Activated naive CD4-positive, alpha-beta T cell treated with Interleukin-2 at 50 U/mL for 16 hours (primary cell): ENCODE measurements at places on chromosomes 1 and 21.

- DNase-seq: no peak
These were observed at the start of gene THBS3 for GRCh38 chr1:155207806-155208540. TSS of gene THBS3 (minus strand) at chr1:155207897. CDS start at chr1:155207876, 21 bp downstream.

GRCh38 chr1:82453511-82454185 is 652.9 kb downstream of the ADGRL2 start:
- DNase-seq: no peak

- peak; percentile 70 for DNase-seq
These were observed 72.9 kb downstream of the IVNS1ABP start for GRCh38 chr1:185244015-185244747.

DNA sequence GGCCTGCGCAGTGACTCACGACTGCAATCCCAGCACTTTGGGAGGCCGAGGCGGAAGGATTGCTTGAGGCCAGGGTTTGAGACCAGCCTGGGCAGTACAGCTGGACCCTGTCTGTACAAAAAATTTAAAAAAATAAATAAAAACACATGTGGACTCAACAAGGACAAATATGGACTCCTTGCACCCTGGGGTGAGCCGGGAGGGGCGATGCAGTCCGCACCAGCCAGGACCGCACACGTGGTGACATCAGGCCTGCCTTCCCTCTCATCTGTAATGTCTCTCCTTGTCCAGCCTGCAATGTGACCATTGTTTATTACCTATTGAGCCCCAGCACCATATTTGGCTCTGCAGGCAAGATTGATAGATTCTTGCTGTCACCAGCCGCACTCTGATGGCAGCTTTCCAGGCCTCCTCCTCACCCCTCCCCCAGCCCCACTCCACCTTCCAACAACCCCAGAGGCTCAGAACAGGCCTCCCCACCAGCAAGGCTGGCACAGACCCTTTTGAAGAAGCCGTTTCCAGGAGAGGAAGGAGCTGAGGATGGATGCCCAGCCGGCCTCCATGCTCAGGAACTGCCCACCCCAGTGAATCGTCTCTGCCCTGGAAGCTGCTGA is 55.2 kb downstream of the IRF2BP2 start:
- no peak for DNase-seq

GRCh38 chr1:200780545-200781369 is 42.1 kb downstream of the CAMSAP2 start:
- DNase-seq: no peak

DNA sequence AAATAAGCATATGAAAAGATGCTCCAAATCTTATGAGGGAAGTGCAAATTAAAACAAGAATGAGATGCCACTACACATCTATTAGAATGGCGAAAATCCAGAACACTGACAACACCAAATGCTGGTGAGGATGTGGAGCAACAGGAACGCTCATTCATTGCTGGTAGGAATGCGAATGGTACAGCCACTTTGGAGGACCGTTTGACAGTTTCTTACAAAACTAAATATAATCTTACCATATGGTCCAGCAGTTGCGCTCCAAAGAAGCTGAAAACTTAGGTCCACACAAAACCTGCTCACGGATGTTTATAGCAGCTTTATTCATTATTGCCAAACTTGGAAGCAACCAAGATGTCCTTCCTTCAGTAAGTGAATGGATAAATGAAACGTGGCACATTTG is 50.3 kb downstream of the POFUT2 start:
- DNase-seq: no peak

DNA sequence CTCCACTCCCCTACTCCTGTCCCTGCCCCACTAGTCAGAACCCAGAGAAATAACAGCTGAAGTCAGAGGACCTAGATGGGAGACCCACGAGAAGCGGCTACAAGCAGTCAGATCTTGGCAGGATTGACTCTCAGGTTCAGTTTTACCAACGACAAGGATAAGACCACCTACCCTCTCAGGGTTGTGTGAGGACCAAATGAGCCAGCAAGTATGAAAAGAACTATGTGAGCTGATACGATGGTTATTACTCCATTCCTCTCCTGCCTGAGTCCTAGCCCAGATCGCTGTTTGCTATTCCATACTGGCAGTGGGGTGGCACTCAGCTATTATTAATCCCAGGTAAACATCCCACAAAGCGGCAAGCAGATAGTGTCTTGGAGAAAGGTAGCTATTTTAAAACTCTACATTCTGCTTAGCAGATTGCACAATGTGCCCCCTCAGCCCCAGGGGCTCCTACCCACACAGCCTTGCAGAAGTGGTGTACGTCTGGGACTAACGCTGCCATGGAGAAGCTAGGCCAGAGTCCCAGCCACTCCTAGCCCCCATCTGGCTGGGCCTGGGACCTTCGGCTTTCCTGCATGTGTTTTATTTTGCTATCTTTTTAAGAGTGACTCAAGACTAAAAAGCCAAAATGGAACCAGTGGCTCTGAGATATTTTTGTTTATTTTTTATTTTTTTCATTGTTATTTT is 58.9 kb downstream of the CD46 start:
- no peak for DNase-seq

GRCh38 chr1:188669728-188670382 is 1807.8 kb downstream of the BRINP3 start:
- DNase-seq: no peak

GRCh38 chr1:68331117-68331865 is 99.0 kb upstream of the WLS start:
- DNase-seq: no peak

- DNase-seq: no peak
These were observed 117.1 kb upstream of the SPAG17 start for GRCh38 chr1:118302145-118302544.

DNA sequence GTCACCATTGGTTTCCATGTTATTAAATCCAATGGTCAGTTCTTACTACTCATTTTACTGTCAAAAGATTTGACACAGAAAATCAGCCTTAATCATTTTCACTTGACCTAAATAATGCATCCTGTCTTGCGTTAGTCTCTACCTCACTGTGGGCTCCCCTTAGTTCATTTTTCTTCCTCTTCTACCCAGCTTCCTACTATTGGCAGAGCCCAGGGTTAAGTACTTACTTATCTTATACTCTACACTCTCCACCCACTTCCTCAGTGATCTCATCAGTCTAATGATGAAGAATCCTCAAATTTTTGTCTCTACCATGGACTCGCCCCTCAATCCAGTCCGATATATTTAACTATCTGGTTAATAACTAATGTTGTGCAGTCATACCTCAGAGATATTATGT is 735.9 kb downstream of the KCNT2 start:
- no peak for DNase-seq

DNA sequence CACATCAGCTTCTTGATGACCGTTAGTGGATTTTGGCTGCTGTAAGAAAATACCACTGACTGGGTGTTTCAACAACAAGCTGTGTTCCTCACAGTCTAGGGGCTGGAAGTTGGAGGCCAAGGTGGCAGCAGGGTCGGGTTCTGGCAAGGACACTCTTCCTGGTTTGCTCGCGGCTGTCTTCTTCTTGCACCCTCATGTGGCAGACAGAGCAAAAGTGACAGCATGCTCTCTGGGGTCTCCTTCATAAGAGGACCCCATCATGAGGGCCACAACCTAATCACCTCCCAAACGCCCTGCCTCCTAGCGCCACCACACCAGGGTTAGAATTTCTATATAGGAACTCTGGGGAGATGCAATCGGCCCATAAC is 18.6 kb upstream of the TSPEAR start:
- DNase-seq: no peak

- DNase-seq: no peak
These were observed 5.6 kb downstream of the YOD1 start for GRCh38 chr1:207045453-207045852.

DNA sequence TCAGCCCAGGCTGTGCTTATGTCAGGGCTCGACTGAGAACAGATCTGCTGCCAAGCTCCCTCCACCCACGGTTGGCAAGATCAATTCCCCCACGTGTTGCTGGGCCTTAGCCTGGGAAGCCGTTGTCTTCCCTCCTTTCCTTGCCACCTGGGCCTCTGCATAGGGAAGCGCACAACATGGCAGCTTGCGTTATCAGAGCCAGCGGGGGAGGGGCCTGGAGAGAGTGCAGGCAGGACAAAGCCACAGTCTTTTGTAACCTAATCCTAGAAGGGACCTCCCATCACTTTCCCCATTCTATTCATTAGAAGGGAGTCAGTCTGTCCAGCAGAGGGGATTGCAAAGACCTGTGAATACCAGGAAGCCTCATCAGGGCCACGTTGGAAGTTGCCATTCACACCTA is 17.0 kb upstream of the IGSF21 start:
- no peak for DNase-seq

GRCh38 chr1:228299901-228300300 is 92.1 kb downstream of the OBSCN start:
- DNase-seq: no peak

- DNase-seq: no peak
These were observed 1685.4 kb downstream of the MRPL39 start for GRCh38 chr21:23921670-23922418.

DNA sequence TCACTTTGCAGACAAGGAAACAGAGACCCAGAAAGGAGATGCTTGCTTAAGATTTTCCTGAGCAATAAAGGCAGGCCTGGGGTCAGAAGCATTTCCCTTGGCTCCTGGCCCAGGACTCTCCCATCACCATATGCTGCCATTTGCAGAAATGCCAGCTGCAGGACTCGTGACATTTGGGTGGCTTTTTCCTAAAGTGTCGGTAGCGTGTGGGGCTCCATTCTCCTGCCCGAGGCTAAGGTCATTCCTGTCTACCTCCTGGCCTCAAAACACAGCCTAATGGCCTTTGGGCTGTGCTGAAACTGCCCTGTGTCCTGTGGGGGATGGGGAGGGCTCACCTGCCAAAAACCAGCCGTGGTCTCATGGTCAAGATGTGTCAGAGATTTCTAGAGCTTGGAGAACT is 216.1 kb upstream of the EDN2 start:
- no peak for DNase-seq

- DNase-seq: no peak
These were observed 193.9 kb downstream of the DAB1 start for GRCh38 chr1:57229998-57230397.

- no peak for DNase-seq
These were observed 12.3 kb downstream of the CCDC185 start for GRCh38 chr1:223405507-223405906.

DNA sequence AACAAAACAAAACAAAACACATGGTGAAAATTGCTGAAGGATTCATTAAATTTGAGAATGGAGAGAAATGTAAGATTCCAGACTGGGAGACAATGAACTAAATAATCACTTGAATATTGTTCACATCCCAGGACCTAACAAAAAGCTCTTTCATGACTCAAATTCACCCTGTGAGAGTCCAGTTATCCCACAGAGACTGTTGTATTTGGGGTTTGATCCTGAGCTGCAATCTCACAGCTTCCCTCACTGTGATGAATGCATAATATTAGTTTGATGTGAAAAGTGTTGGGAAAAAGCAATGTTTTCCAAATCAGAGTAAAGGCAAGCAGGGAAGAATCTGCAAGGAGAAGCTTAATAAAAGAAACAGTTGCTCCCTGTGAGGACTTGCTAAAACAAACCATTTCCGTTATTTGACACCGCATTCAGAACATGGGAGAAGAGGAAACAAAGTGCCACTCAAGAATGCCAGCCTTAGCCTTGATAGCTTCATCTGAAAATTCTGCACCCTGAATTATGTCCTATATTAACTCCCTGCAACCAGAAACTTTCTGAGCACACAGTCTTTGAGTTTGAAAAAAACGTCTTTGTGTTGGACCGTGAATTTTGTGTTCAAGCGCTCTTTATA is 208.8 kb downstream of the DAB1 start:
- DNase-seq: no peak

- DNase-seq: no peak
These were observed 2.3 kb upstream of the KRTAP10-7 start for GRCh38 chr21:44598061-44598460.

- no peak for DNase-seq
These were observed 1.6 kb upstream of the PTGS2 start for GRCh38 chr1:186681801-186682200.

DNA sequence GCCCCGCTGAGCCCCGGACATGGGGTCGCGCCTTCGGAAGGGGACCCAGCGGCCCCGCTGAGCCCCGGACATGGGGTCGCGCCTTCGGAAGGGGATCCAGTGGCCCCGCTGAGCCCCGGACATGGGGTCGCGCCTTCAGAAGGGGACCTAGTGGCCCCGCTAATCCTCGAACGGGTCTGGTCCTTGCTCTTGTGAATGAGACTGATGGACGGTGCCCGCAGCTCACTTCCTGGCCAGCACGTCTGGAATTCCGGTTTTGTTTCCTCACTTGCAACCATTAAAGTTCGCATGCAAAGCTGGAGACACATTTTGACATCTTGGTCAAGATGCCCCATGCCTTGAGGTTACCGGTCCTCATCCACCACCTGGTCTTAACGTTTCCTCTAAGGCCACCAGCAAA is 5.6 kb downstream of the WRAP73 start:
- no peak for DNase-seq

GRCh38 chr1:226563666-226564065 is 15.1 kb downstream of the STUM start:
- no peak for DNase-seq

- no peak for DNase-seq
These were observed 183.6 kb upstream of the KIAA0040 start for GRCh38 chr1:175376194-175376593.
